ENCODE measurements at places on chromosomes 5 and 9.

DNA sequence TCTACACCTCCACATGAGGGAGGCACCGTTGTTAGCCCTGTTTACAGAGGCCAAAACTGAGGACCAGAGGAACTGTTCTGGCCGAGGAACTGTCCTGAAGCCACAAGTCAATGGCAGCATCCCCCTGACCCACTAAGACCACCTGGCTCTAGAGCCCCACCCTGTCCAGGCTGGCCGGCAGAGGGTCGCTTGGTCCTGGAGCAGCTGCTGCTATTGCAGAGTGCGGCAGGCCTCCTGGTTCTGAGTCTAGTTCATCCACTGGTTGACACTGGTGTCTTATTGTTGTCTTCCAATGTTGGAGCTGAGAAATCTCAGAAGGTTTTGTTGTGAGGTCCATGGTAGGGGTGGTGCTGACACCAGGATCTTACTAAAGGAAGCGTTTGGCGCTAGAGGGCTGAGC is 26.6 kb upstream of the ANGPTL2 start:
- DNase-seq: no peak

- no peak for DNase-seq
These were observed 290.8 kb upstream of the FBXL7 start for GRCh38 chr5:15209053-15209762.

DNA sequence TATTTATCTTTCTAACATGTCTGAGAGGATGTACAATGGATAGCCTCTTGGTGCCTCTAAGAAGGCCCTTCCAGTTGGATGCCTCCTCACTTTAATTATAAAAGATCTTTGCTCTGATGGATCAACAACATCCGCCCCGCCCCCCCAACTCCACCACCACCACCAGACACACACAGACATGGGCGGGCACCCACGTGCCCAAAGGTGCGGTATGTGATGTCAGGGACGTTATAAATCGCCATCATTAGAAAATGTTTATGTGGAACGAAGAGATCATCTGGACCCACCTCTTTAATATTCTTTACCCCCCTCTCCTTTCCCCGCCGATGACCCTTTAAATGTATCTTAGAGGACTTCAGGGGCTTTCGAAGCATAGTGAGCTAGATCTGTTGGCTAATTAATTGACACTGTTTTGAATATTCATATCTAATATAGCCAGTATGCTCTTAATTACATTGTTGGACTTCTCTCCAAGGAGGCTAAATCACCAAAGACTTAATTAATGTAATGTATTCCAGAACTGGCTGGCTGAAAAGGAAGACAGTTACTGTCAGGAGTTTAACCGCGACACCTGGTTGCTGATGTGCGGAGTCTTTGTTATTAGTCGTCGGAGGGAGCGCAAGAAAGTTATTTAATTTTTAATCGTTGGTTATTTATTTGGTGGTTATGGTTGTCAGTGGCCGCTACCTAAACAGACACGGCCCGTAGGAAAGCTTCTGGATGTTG is 6.1 kb upstream of the FOXB2 start:
- DNase-seq: no peak

- DNase-seq: no peak
These were observed 113.4 kb upstream of the GRHPR start for GRCh38 chr9:37309136-37309535.

DNA sequence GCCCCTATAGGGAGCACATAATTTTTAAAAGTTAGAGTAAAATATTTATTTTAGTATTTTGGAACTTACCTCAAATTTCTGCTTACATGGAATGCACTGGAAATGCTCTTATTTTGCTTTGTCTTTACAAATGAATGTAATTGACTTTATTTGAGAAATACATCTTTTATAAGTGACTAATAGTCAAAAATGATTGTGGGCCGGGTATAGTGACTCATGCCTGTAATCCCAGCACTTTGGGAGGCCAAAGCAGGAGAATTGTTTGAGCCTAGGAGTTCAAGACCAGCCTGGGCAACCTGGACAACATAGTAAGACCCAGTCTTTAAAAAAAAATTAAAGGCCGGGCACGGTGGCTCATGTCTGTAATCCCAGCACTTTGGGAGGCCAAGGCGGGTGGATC is 5.8 kb downstream of the HMGCR start:
- no peak for DNase-seq

DNA sequence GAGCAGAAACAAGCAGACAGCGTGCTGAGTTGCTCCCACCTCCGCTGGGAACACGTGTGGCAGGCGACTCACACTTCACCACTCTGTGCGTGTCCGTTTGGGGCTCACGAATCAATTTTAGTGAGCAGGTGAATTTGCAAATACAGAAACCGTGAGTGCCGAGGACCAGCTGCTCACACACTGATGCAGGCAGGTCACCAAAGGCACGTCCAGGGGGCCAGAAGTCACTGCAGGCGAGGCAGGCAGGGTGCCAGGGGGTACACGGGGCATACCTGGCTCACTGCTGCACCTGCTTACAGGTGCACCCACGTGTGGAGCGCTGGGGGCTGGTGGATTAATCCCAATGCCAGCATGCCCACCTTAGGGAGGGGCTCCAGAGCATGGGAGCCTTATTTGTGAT is 68.8 kb downstream of the ZNF354C start:
- no peak for DNase-seq

GRCh38 chr9:13412331-13412730 is 132.8 kb upstream of the MPDZ start:
- no peak for DNase-seq

- DNase-seq: peak; percentile 69
These were observed 138.6 kb downstream of the PALM2AKAP2 start for GRCh38 chr9:109918339-109919163.

DNA sequence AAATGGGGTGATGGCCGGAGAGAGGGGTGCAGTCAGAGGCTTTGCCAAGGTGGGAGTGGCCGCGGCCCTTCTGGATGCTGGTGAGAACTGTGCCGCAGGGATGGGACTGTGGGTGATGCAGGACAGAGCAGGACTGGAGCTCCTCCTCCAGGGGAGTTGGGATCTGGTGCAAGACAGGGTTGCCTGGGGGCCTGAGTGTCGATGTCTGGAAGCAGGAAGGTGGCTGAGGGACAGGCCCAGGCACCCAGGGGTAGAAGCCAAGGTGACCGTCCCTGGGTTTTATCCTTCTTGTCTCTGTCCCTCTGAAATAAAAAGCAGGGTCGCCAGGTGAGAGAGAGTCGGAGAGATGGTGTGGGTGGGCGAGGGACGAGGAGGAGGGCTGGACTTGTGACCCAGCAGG is 89.1 kb upstream of the IER5L start:
- DNase-seq: no peak

- no peak for DNase-seq
These were observed 474.1 kb downstream of the CAAP1 start for GRCh38 chr9:26418480-26418879.

- DNase-seq: no peak
These were observed 169.0 kb upstream of the PANK3 start for GRCh38 chr5:168747987-168748777.

GRCh38 chr9:22285066-22285465 is 161.6 kb upstream of the DMRTA1 start:
- no peak for DNase-seq

DNA sequence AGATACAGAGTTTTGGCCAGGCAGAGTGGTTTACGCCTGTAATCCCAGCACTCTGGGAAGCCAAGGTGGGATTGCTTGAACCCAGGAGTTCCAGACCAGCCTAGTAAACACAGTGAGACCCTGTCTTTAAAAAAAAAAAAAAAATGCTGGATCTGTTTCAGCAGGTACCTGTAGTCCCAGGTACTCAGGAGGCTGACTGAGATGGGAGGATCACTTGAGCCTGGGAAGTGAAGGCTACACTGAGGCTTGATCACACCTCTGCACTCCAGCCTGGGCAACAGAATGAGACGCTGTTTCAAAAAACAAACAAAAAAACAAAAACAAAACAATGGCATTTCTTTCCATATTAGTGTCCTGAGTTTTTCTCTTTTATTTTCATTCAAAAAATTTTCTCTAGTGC is 19.0 kb downstream of the UNC13B start:
- no peak for DNase-seq

- no peak for DNase-seq
These were observed 120.9 kb upstream of the TARS1 start for GRCh38 chr5:33319841-33320240.

GRCh38 chr9:38651400-38652042 is 31.1 kb upstream of the ANKRD18A start:
- no peak for DNase-seq

DNA sequence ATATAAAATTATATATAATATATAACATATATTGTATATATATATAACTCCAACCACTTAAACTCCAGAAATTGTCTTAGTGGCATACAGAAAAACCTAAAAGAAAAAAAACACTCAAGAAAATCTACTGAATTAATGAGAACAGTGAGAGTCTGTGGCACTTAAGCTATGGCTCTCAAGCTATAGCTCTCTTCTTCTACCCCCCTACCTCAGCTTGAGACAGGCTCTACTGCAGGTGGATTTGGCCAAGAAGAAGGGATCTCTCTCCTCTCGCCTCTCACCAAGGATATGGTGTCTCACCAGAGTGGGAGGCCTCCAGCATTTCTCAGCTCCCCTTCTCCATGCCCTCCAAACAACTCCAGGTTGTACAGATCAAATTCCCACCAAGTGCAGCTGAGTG is 64.5 kb upstream of the DAB2 start:
- no peak for DNase-seq

DNA sequence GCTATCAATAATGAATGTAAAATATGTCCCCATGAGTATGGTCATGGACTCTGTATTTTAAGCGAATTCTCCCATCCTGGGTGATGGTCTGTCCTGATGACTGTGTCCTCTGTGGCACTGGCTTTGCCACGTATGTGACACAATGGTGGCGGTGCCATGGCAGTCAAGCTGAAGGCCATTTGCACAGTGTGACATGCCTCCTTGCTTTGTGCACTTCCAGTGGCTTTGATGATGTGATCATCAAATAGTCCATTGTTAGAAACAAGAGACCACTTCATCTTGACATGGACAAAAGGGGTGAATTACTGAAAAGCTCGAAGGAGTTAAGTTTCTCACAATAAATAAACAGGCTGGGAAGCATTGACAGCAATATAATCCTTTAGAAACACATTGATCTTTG is 31.0 kb upstream of the PRRC1 start:
- no peak for DNase-seq

- no peak for DNase-seq
These were observed 77.5 kb upstream of the GRHPR start for GRCh38 chr9:37345038-37345437.

DNA sequence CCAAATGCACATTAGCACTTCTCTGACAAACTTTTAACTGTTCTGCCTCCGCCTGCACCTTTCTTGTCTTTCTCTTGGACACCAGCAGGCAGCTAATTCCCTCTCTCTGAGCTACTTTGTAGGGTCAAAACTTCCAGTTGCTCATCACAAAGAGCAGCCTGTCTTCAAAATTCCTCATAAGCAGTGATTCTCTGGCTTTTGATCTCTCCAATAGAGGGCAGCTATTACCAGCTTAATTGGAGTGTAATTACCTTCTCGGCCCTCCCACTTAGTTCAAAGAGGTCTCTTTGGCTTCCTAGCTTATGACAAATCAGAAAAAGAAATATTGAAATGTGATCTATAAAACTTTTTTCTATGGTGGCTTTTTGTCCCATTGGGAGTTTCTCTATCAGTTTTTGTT is 43.6 kb upstream of the RAD23B start:
- no peak for DNase-seq

DNA sequence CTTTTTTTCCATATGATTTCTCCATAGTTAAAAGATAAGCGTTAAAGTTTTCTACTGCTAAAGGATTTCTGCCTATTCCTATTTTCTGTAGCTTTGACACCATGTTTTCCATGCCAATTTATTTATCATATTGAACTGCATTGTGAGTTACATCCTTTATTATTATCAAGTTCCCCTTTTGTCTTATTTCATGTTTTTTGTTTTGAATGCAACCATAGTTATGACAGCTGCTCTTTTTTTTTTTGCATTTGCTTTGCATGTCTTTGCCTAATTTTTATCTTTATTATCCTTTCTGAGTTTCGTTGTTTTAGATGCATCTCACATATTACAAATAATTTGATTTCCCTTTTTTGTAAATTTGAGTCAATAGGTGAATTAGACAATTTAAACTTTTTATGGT is 161.5 kb downstream of the DEPDC1B start:
- no peak for DNase-seq

DNA sequence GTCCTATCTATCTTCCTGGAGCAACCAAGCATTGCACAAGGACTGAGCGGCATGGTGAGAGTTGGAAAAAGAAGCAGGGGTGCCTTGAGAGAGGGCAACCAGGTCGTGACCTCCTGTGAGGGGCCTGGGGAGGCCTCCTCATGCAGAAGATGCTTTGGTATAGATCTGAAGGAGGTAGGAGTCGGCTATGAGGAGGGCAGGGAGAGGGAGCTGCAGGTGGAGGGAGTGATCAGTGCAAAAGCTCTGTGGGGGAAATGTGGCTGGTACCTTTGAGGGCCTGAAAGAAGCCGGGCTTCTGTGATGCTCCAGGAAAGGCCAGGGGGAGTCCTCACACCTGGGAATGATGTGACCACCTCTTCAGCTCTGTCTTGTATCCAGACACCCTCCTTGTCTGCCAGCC is 3.6 kb upstream of the SLC25A48 start:
- DNase-seq: no peak

DNA sequence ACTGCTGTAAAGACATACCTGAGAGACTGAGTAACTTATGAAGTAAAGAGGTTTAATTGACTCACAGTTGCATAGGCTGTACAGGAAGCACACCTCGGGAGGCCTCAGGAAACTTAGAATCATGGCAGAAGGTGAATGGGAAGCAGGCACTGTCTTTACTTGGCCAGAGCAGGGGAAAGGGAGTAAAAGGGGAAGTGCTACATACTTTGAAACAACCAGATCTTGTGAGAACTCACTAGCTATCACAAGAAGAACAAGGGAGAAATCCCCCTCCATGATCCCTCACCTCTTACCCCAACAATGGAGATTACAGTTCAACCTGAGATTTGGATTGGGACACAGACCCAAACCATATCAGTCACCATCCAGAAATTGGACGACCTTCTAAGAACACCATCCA is 1285.8 kb upstream of the CDH9 start:
- no peak for DNase-seq

DNA sequence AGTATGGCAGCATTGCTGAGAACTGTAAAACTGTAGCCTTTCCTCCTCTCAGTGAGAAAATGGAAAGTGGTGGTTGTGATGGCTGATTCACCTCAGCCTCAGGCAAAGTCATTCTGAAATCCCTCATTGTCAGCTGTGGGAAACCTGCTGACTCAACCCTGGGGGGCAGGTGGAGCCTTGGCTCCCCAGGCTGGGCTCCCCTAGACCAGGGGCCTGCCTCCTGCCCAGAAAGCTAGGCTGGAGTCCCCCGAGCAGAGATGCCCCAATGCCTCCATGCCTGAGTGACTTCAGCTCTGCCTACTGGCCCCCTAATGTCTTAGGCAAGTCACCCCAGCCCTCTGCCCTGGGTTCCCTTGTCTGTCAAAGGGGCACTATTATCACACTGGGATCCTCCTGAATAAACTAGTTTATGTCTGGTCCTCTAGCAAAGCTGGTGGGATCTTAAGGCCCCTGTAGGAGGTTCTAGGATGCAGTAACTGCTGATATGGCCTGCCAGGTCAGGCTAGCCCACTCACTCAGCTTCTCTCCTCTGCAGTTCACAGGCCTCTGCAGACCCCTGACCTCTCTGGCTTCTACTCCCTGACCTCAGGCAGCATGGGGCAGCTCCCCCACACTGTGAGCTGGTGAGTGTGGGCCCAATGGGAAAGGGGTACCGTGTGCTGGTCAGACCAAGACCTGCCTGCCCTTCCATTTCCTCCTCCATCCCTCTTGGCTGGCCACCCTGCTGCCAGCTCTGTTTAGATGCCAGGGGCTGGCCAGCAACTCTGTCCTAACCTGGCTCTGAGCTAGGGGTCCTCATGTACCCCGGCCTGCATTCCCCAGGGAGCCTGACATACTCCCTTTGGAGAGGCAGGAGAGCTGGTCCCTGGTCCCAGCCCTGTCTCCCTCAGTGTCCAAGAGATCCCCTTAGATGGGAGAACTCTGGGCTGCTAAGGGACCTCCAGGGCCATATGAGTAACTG is 24.2 kb downstream of the TCF7 start:
- no peak for DNase-seq

Measured in left renal pelvis (tissue), 4 donors.